Eye (tissue), 1 donor: ENCODE measurements at places on chromosomes 16 and 17.

- peak; percentile 73 for DNase-seq
These were observed 329 bp downstream of the SMARCD2 start for GRCh38 chr17:63842173-63842539.

DNA sequence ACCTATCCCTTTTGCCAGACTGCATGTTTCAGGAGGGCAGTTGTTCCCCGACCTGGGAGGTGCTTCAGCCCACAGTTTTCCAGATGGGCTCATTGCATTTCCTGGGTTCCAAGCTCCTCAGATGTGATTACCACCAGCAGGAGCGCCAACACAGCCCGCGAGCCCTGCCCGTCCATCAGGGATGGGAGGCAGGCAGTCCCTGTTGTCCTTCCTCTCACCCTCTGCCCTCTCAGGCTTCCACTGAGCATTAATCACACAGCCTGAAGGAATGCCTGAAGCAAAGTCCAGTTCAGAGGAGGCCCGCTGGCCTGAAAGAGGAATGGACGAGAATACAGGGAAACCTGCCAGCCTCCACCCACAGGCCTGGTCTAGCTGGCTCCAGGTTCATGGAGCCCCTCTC lies 256.3 kb upstream of the SDK2 start:
- no peak for DNase-seq

DNA sequence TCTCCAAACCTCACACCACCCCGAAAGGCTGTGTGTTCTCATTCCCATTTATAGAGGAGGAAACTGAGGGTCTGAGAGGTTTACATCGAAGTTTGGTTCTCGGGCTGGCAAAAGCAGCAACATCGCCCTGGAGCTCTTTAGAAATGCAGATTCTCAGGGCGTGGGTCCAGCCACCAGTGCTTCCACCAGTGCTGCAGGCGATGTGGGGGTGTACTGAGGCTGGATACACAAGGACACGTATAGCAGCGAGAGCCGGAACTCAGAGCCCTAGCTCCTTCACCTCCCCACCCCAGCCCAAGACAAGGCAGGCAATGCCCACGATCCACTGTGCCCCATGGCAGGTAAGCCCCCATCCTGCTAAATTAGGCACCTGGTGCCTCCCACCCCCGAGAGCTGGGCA lies 5.9 kb downstream of the GPRC5B start:
- no peak for DNase-seq

DNA sequence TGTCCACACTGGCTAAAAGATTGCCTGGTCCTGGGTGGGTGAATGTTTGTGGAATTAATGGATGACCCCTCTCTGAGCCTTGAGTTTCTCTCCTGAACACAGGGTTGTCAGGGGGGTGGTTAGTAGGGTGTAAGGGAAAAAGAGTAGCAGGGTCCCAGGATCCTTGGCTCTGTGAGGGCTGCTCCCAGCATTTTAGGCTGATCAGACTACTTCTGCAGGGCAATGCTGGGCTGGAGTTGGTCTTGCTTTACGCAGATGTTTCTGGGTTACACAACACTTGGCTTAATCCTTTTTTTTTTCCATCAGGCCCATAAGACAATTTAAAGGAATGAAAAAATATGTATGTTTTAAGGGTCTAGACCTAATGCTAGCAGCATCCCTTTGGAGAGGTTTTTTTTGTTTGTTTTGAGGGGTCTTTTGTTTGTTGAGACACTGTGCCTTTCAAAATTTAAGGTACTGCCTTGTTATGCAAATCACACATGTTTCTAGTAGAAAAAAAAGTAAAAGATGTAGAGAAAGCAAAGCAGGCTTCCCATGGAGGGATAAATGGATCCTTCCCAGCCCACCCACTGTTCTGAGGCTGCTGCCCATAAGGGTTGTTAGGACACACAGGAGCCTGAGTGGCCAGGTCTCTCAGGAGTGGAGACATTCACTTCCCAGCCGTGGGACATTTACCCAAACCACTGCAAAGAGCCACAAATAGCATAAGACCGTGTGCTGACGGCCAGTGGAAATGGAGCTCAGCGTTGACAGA lies 225.6 kb upstream of the HSBP1 start:
- DNase-seq, result no peak

- DNase-seq, result no peak
These were observed 96.9 kb upstream of the ADAMTS18 start for GRCh38 chr16:77531752-77532151.

DNA sequence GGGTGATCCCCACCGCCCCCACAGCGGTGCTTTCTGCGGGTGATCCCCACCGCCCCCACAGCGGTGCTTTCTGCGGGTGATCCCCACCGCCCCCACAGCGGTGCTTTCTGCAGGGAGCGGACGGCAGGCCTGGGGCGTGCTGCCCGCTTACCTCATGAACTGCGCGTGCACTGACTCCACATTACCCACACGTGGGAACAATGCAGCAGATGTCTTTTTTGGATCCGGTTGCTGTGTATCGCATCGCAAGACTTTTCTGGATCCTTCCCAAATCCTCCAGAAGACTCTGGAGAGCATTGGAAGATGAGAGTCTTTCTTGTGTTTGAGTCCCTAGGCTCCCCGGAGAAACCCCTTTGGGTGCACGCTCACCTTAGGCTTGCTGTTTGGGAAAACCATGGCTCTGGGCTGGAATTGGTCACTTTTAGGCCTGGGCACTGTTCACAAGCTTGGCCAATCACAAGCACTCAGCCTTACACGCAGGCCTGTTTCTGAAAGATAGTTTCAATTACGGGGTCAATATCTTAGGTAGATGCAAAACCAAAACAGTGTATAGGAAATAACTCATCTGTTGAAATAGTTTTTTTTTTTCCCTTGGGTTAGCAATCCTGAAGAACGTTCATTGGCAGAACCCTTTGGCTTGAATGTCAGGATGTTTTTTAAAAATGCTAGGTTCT lies 201.8 kb downstream of the RPTOR start:
- no peak for DNase-seq

GRCh38 chr17:21218101-21218500 lies 4.1 kb upstream of the TMEM11 start:
- no peak for DNase-seq

- DNase-seq, result peak; percentile 76
These were observed 12.5 kb downstream of the SAMD14 start for GRCh38 chr17:50117202-50118051.

- no peak for DNase-seq
These were observed 146.5 kb upstream of the PLCG2 start for GRCh38 chr16:81632392-81633146.

- no peak for DNase-seq
These were observed 4.4 kb downstream of the COX6A2 start for GRCh38 chr16:31423801-31424200.

DNA sequence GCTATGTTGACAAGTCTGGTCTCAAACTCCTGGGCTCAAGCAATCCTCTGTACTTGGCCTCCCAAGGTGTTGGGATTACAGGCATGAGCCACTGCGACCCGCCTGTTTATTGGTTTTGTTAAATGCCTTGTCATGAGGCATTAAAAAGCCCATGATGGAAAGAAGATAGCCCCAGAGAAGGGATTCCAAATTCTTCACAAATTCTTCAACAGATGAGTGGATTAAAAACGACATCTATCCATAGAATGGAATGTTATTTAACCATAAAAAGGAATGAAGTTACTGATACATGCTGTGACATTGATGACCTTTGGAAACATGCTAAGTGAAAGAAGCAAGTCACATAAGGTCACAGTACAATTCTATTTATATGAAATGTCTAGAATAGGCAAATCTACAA lies 4.7 kb downstream of the SGF29 start:
- DNase-seq, result no peak

DNA sequence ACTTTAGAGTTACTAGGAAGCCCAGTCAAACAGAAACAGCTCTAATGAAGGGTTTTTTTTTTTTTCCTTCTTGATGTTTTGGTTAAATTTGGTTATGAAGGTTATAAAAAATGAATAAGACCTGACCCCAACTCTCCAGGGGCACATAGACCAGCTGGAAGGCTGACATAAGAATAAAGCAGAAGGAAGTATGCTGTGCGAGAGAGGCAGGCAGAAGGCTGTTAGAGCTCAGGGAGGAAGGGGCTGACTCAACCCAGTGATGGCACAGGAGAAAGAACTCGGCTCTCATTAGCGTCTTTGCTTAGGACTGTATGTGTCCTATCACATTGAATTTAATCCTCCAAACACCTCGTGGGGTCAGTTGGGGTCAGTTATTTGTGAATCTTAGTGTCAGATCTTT lies 474.6 kb downstream of the PMP22 start:
- peak; percentile 69 for DNase-seq

DNA sequence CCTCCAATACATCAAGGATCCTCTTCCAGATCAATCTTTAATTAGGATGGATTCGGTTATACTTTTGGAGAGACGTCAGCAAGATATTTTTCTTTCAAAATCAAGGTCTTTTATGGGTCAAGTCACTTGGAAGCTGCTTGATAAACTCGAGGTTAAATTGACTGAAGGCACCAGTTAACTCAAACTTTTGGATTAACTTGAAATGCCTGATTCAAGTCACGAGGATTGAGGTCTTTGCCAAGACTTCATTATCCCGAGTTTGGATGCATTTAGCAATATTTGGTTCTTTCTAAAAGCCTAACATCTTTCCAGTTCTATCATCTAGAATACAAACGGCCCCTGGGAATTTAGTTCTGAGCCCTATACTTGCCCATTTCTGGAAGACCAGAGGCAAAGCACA lies 82.9 kb downstream of the MYH11 start:
- no peak for DNase-seq

DNA sequence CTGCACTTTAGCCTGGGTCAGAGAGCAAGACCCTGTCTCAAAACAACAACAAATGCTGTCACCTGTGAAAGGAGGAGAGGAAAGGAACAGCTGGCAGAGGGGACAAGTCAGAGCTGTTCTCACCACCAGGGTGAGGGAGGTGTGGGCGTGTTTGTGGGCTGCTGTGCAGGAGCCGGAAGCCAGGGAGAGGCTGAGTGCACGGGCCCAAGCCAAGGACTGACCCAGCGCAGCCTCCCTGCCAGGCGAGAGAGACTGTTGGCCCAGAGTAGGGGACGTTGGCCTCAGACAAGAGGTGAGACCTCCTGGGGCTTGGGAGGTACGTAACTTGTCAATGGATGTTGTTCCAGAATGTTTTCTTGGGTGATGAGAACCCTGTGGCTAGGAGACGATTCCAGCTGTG lies 10.7 kb downstream of the SPNS2 start:
- DNase-seq, result no peak

- DNase-seq, result no peak
These were observed 147.2 kb downstream of the RBFOX3 start for GRCh38 chr17:79463421-79464317.

DNA sequence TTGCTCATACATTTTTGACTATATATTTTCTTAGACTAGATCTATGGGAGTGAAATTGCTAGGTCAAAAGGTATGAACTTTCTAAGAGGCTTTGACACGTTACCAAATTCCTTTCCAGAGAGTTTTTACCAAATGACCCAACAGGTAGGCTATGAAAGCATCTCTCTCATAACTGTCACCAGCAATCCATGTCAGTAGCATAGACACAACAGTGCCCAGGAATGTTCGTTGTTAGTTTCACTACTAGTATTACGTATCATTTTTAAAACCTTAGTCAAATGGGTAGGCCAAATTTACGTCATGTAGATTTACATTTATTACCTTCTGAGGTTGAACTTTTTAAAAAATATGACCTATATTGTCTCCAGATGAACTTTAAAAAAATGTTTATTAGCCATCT lies 66.8 kb downstream of the MARCHF10 start:
- DNase-seq, result no peak

DNA sequence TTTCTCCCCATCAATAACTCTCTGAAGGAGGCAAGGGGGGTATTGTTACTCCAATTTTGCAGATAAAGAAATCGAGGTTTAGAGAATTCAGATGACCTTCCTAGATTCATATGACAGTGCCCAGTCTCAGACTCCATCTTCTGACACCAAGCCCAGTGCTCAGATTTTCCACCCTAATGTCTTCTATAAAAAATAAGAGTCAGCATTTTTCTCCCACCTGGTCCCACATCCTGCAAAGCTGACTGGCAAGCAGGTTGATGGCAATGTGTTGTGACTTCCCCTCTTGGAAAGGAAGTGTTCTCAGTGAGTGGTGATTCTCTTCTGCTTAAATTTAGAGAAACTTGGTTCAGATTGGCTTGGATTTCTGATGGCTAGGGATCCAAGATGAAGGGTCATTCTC lies 129.4 kb downstream of the SOX9 start:
- no peak for DNase-seq

- DNase-seq, result peak; percentile 48
These were observed 1.1 kb upstream of the MYH11 start for GRCh38 chr16:15857724-15858560.

DNA sequence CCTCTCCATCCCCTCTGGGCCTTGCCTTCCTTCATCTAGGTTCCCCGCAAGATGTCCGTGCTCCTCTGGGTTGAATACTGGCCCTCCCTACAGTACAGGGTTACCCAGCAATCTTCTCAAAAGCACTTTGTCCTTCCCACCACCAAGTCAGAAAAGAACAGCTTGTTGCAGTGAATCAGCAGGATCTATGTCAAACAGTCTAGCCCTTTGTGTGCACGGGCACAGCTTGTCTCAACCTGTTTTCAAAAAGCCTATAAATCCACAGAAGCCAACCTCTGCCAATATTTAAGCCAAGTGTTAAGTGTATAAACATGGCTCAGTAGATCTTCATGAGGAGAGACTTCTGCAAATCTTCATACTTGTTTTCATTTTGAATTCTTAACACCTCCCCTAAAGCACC lies 25.2 kb downstream of the C17orf67 start:
- peak; percentile 31 for DNase-seq

DNA sequence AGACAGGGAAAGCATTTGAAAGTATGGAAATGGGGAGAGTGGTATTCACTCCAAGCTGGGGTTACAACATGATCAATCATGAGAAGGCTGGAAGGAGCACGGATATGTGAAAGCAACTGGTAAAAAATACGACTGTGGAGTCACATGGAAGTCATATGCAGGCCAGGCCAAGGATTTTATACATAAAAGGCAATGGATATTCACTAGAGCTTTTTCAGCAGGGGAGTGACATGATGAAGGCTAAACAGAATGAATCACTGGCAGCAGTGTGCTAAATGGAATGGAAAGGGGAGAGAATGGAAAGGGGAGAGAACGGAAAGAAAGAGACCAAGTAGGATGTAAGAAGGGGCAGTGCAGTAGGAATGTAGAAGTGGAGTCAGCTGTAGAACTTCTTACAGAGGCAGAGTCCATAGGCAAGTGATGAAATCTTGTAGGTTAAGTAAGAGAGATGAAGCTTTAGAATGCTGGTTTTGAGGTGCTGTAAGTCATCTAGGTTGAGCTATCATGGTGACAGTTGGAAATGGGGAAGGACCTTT lies 13.0 kb upstream of the NETO2 start:
- no peak for DNase-seq

GRCh38 chr17:41251261-41251660 lies 1.8 kb downstream of the KRTAP9-4 start:
- no peak for DNase-seq

GRCh38 chr16:1550069-1550468 lies 16.6 kb downstream of the TMEM204 start:
- no peak for DNase-seq

DNA sequence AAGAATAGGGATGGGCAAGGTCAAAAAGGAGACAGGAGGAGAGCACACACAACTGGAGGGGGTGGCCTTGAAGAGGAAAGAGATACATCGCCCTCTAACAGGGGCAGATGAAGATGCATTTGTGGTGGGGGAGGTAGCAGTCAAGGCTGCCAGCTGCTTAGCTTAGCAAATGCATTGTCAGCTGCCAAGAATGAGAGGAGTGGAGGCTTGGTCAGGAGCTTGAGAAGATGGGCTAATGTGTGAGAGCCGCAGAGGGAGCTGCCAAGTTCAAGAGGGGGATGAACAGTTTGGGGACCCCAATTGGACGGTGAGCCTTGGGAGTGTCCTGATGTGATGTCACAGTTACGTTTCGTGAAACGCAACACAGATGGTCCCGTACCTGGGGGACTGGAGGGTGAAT lies 28.9 kb upstream of the GNA13 start:
- no peak for DNase-seq

GRCh38 chr17:54864636-54865356 lies 35.9 kb upstream of the TOM1L1 start:
- peak; percentile 64 for DNase-seq
